Fibroblast of lung (primary cell): ENCODE measurements at places on chromosomes 2 and 18.

DNA sequence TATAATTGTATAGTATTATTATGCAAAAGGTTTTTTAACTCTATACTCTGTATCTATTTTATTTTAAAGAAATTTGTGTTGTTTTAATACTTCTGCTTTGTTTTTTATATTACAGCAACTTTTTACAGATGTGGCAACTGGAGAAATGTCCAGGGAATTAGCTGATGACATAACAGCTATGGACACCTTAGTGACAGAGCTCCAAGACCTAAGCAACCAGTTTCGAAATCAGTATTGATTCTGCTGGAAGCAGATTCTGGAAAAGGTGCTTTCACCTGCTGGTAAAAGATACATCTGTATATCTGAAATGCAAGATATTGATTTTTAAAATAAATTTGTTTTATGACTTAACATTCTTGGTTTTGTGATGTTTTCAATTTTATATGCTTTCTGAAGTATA is 126.1 kb upstream of the LTBP1 start:
- no peak for DNase-seq
- H3K27ac ChIP-seq: no peak overlapping the region
- no peaks in the 10 kb centered on the region for H3K36me3 ChIP-seq
- no peaks in the 10 kb centered on the region for H3K27me3 ChIP-seq

- no peak for DNase-seq
- H3K4me3 ChIP-seq: no peak overlapping the region
- H3K4me1 ChIP-seq: no peaks in the 10 kb centered on the region
Observed at GRCh38 chr2:73764945-73765344, 15.0 kb downstream of the DUSP11 start.

DNA sequence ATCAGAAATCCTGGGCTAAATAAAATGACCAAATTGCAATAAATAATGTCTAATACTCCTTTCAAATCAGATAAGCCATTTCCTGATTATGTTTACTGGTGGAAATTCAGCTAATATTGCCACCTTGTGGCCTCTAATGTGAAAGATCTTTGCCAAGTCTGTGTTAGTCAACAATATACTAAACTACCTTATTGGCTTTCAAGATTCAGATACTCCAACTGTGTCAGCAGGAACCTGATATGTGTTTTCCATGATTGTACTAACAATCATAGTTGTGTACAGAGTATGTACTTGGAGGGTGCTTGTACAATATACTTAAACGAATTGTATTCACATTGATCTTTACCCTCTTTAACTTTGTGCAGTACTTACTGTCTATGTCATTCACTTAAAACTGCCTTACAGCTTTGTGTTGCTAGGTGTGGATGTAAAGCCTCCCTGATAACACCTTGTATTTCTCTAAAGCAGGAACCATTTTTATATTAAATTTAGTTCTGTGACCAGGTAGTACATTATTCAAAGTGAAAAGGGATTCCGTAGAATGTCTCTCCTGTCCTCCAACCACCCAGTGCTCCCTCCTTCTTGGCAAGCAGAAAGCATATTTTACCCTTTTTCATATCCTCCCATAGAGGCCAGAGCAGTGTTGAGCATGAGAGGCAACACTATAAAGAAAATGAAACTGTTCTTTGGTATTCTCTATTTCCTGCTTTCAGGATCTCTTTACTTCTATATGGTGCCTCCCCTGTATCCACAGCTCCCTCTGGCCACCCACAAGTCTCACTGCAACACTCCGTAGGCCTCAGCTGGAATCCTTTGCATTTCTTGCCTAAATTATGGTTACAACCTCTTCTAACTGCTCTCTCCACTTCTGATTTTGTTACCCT is 75.2 kb upstream of the C2orf15 start:
- H3K27ac ChIP-seq: no peak overlapping the region
- no peaks in the 10 kb centered on the region for H3K36me3 ChIP-seq
- no peak overlapping the region for H3K4me3 ChIP-seq
- DNase-seq: peak; percentile 74
- H3K4me1 ChIP-seq: no peaks in the 10 kb centered on the region

DNA sequence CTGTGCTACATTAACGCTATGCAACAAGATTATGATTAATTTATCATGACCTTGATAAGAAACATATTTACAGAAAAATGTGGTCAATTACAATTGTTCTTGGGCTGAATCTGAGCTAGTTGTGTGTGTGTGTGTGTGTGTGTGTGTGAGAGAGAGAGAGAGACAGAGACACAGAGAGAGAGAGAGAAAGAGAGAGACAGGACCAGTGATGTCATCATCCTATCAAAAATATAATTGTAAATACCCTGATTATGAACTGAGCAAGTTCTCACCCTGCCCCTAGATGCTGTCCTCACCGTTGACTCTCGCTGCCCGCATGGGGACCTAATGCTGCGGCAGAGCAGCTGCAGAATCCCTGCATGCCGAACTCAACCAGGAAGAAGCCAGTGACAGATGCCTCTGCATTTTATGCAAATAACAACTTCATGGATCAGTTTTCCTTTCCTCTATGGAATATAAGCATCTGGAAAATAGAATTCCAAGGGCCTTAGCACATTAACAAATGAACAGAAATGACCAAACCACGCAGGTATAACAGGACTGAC is 512.5 kb downstream of the PLCL1 start:
- no peak overlapping the region for H3K4me3 ChIP-seq
- H3K27me3 ChIP-seq: no peaks in the 10 kb centered on the region
- H3K4me1 ChIP-seq: no peaks in the 10 kb centered on the region

GRCh38 chr2:230129343-230129742 is 60.6 kb upstream of the SLC16A14 start:
- H3K27me3 ChIP-seq: no peaks in the 10 kb centered on the region
- DNase-seq: peak; percentile 66
- no peaks in the 10 kb centered on the region for H3K36me3 ChIP-seq
- peak overlapping the region; percentile 78 for H3K27ac ChIP-seq

DNA sequence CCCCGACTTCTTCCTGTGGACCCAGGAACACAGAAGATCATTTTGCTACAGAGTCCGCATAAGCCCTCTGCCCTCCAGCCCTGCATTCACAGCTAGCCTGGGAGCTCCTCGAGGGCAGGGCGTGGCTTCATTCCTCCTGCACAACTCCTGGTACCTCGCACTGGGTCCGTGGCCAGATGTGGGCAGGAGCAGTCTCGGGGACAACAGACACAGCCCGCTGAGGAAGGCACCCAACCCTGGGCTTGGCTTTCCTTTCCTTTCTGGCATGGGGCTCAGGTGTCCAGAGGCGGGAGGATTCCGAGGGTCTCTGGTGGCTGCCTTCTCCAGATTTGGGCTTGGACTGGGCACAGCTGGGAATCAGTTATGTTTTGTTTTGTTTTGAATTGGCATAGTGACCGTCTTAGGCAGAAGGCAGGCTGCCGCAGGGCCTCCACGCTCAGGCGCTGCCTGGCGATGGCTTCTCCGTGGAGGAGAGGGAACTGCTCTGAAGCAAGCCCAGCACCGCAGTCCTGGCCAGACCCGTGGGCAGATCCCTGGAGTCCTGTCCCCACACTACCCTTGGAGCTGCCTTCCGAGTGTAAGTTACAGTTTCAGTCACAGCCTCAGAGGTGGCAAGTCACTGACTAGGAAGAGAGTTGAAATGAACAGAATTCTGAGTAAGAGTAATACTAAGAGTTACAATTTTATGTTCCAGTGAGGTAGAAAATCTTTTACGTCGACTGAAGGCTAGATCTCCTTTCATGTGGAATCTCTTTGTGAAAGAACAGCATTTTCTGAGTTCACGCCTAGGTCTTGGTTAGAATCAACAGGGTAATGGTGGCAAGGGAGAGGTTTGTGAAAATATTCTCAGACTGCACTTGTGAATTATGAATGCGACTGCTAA is 47.9 kb downstream of the LDLRAD4 start:
- H3K27ac ChIP-seq: no peak overlapping the region
- DNase-seq: no peak
- no peak overlapping the region for H3K4me3 ChIP-seq
- H3K4me1 ChIP-seq: no peaks in the 10 kb centered on the region
- no peaks in the 10 kb centered on the region for H3K27me3 ChIP-seq
- H3K36me3 ChIP-seq: no peaks in the 10 kb centered on the region

DNA sequence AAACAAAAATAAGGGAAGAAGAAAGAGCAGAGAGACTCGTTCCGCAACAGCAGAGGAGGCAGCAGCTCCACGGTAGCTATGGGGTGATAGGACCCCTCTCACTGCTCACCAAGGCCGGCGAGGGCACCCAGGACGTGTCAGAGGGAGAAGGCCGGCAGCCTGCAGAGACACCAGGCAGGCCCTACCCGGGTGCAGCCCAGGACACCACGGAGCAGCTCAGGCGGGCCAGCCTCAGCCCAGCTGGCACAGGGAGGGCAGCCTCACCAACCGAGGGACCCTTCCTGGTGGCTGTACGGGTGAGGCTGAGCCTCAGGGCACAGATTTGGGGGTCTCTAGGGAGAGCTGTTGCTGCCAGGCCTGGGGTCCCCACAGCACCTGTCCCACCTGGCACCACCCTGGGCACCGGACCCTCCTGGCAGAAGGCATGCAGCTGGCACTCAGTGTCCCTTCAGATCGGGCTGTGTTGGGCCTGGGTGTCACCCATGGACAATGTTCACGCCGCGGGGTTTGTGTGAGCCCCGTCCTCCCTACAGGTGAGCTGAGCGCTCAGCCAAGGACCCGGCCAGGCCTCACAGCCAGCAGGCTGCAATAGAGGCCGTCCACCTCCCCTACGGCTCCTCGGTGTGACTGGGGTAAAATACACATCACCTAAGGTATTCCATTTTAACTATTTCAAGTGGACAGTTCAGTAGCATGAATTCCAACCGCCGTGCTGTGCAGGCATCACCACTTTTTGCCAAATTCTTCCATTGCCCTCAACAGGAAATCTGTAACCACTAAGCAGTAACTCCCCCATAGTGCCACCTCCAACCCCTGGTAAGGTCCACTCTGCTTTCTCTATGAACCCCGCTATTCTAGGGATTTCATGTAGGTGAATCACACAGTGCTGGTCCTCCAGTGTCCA is 21.6 kb downstream of the KCNG2 start:
- no peaks in the 10 kb centered on the region for H3K36me3 ChIP-seq
- no peak for DNase-seq
- no peak overlapping the region for H3K27ac ChIP-seq
- peaks cover 6% of the 10 kb centered on the region for H3K27me3 ChIP-seq
- H3K4me3 ChIP-seq: no peak overlapping the region

- no peaks in the 10 kb centered on the region for H3K36me3 ChIP-seq
- no peak overlapping the region for H3K4me3 ChIP-seq
- no peak overlapping the region for H3K27ac ChIP-seq
- no peaks in the 10 kb centered on the region for H3K27me3 ChIP-seq
Observed at GRCh38 chr2:72136331-72136730, 11.3 kb downstream of the CYP26B1 start.
